CD8-positive, alpha-beta memory T cell (primary cell): ENCODE measurements at places on chromosomes 5 and 9.

DNA sequence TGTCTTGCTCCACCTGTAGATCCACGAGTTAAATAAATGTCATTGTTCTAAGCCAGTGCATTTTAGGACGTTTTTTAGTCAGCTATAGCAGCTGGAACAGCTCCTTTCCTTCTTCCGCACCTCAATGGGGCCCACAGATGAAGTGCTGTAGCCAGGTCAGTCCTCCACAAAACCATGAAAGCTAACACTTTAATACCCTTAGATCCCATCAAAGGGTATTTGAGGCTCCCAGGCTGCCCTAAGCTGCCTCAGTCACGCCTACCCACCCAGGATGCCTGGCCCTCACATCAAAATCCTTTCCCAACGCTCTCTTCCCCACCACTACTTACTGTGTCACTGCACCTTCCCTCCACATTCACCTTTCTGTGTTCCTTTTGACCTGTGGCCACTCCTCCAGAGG is 44.1 kb upstream of the ACO1 start:
- no peak for DNase-seq

GRCh38 chr5:22665801-22666200 is 187.3 kb downstream of the CDH12 start:
- DNase-seq: no peak

DNA sequence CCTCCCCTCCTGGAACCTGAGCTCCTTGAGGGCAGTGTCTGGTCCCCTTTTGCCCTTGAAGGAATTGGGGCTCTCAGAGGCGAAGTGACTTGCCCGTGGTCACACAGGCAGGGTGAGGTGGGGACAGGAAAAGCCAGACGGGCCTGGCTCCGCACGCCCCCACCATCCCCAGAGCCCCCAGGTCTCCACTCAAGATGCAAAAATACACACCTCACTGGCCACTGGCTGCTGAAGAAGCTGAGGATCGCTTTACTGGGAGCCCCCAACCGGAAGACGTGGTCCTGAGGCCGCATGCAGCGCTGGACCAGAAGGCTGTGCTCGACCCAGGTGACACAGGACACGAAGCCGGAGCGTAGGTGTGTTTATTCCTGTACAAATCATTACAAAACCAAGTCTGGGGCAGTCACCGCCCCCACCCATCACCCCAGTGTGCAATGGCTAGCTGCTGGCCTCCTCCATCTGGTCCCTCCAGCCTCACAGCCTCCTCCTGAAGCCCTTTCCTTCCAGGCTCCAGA is 7.6 kb upstream of the AK1 start:
- DNase-seq: no peak

- DNase-seq: no peak
These were observed 31.0 kb downstream of the CAMK4 start for GRCh38 chr5:111255169-111255568.

DNA sequence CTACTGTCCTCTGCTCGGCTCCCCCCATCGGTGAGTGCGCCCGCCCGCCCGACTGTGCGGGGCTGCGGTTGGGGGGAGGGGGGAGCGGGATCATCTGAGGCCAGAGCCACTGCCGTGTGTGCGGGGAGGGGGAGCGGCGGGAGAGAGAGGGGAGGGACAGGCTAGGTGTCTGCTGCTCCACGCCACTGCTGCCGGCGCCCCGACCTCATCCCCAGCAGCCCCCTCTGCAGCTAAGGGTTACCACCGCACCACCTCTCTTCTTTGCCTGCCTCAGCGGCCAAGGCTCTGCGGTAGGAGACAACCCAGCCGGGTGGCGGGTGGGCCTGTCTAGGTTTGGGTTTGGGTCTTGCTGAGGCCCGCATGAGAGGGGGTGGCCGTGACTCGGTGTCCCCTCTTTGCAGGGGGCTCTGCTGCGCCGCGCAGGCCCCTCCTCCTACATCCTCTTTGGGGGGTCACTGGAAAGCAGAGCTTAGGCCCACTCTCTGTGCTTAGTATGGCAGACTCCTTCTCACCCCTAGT is 670 bp upstream of the PURA start:
- DNase-seq: peak; percentile 39

- peak; percentile 52 for DNase-seq
These were observed 473 bp downstream of the ZBTB34 start for GRCh38 chr9:126860757-126861466.

DNA sequence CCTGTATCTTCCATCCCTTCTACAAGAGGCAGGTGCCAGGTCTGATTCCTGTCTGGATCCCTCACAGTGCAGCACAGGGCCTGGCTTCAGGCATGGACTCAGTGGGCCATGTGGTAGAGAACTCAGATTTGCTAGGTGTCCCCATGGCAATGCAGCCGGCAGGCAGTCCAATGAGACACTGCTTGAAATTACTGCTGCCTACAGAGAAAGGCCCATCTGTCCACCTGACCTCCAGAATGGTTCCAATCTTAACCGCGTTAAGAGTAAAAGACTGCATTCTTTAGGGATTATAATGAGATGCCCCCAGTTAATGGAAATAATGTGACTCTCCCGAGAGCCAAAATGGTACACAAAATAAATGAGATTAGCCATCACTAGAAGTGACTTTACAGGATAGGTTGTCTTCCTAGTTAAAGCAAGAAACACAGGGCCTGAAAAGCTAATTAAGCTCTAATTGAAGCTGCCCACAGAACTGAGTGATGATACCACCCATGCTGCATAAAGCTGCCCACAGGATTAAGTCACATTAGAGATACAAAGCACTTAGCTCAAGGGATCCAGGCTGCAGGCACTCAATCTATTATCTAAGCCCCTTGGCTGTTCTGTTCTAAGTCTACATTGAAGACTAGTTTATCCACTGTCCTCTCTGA is 11.4 kb downstream of the FAM193B start:
- DNase-seq: no peak

- DNase-seq: peak; percentile 53
These were observed 58.0 kb downstream of the SLC22A5 start for GRCh38 chr5:132427281-132428146.

- DNase-seq: no peak
These were observed 86.4 kb downstream of the SFXN1 start for GRCh38 chr5:175564716-175565115.

GRCh38 chr9:92611621-92612285 is 58.2 kb downstream of the IPPK start:
- DNase-seq: no peak

DNA sequence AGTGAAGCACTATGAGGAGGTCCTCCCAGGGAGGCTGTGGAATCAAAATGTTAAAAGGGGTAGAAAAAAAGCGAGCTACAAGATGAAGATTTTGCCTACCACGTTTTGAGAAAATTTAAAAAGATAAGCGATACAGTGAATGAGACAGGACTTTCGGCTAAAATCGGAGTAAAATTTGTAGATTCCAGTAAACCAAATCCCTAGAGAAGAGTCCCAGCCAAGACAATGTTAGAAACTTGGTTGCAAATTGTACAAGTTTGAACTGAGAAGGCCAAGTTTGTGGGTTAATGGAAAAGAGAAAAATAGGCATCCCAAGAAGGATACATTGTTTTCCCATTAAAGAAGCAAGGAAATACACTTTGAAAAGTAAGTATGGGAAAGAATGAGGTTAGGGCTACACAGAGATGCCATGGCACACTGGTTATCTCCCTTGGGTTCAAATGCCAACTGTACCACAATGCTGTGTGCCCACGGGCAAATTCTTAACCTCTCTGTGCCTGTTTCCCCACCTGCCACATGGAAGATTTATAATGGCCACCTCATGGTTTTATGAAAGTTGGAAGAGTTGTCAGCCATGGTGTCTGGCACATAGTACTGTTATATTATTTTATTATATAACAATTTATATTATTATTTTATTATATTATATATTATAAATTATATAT is 16.2 kb upstream of the MGAT1 start:
- no peak for DNase-seq

DNA sequence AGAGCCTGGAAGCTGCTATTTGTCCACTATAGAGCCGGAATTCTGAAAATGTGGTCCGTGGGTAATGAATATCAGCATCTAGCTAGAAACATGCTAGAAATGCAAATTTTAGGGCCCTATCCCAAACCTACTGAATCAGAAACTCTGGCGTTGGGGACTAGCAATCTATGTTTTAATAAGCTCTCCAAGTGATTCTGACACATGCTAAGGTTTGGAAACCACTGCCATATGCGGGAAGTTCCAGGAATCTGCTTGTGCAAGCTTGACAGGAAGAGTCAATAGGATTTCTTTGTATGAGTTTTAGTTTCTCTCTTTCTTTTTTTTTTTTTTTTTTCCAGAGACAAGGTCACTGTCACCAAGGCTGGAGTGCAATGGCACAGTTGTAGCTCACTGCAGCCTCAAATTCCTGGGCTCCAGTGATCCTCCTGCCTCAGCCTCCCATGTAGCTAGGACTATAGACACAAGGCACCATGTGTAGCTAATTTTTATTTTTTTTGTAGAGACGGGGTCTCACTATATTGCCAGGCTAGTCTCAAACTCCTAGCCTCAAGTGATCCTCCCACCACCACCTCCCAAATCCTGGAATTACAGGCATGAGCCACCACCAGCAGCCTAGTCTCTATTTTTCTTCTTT is 26.4 kb upstream of the CARNMT1 start:
- no peak for DNase-seq

- DNase-seq: no peak
These were observed 815.7 kb downstream of the SEMA5A start for GRCh38 chr5:8730194-8730593.

GRCh38 chr9:35285731-35286130 is 123.9 kb downstream of the UNC13B start:
- no peak for DNase-seq

GRCh38 chr5:17151686-17152085 is 65.7 kb upstream of the BASP1 start:
- DNase-seq: no peak
